T-helper 17 cell (primary cell): ENCODE measurements at places on chromosomes 13 and 19. TPM values are rescaled to one million over a fixed set of nuclear protein-coding genes. Genes with fewer than 3 reads are reported as not detected.

Gene ZNF44
- 35.5 TPM for total RNA-seq

Gene SIGLEC8
- not detected for total RNA-seq

Gene MEIS3
- 0.34 TPM for total RNA-seq

Gene POSTN
- total RNA-seq = not detected

Gene N4BP2L2
- total RNA-seq = 205 TPM

Gene KCNRG
- 0.60 TPM for total RNA-seq

- DNase-seq = no peak
Measured at GRCh38 chr19:33278403-33279269, 23.7 kb downstream of the CEBPA start.

GRCh38 chr19:1220976-1221903 is 15.7 kb downstream of the STK11 start:
- DNase-seq = no peak

DNA sequence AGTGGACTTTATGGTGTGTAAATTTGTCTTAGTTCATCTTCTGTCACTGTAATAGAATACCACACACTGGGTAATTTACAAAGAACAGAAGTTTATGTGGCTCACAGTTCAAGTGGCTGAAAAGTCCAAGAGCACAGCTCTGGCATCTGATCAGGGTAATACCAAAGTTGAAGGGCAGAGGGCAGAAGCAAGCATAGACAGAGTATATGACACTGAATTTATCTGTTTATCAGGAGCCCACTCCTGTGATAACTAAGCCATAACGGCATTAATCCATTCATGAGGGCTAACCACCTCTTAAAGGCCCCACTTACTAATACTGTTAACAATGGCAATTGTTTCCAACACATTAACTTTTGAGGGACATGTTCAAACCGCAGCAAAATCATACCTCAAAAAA is 4.0 kb upstream of the RFXAP start:
- DNase-seq = no peak

- no peak for DNase-seq
Measured at GRCh38 chr13:27500806-27501534, 50.6 kb upstream of the MTIF3 start.

- no peak for DNase-seq
Measured at GRCh38 chr19:34314437-34315313, 50.3 kb upstream of the GPI start.

DNA sequence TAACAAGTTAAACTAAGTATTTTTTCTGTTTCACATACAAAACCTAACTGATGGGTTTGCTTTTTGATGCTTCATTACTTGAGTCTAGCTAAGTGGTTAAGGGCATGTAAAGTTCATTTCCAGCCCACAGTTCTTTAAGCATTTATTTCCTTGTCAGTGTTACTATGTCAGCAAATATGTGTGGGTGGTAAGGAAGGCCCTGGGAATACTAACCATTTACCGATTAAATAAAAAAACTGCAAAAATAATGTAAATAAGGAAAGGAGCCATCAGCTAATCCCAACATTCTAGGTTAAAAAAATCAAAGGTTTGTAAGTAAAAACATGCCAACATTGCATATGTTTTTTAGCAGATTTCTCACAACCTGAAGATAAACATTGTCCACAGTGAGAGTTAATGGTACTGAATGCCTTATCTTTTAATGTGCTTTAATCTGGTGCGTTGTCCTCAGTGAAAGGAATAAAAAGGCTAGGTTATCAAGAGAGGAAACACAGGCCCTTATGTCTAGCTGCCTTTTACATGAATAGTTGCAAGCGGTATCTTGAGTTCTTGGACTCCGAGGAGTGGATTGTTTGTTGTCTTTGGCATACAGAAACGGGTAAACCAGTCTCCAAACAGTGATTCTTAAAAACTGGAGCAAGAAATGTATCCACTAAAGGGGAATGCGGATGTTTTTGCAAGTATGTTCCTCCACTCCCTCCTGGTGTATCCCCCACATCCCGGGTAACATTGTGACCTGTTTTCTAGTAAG is 949.6 kb upstream of the SLC10A2 start:
- no peak for DNase-seq

DNA sequence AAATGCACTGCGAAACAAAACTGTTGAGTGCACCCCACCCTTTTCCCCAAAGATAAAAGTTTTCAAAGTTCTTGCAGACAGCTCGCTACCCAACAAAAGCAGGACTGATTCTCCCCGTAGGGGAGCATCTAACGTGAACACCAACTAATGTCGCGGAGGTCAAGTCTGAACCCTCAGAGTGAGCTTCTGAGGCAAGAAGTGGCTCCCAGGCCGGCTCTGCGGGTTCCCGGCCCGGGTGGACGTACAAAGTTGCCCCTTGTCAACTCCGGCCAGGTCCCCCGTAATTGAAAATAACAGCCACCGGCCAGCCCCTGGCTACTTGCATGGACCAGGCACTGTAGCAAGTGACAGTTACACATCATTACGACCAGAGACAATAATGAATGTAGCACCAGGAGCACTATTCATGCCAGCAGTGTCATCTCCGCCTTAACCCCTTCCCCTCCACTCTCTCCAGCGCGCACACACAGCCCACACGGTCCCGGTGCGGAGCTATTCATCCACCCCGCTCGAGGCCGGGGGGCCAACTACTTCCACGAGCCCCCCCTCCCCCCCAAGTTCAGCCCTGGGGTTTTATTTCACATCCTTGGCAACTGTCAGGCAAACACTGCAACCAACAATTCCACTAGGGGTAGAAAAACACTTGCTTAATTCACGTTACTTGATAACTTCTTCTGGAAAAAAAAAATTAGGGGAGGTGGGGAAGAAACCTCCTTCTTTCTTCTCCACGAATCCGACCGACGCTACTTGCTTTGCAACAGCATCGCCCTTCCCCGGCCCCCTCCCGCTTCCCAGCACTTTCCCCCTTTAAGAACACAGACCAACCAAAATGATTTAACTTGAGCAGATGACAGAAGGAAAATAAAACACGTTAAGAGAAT is 1.2 kb downstream of the KLF12 start:
- peak; percentile 18 for DNase-seq
